ENCODE measurements at places on chromosomes 13 and 19.

DNA sequence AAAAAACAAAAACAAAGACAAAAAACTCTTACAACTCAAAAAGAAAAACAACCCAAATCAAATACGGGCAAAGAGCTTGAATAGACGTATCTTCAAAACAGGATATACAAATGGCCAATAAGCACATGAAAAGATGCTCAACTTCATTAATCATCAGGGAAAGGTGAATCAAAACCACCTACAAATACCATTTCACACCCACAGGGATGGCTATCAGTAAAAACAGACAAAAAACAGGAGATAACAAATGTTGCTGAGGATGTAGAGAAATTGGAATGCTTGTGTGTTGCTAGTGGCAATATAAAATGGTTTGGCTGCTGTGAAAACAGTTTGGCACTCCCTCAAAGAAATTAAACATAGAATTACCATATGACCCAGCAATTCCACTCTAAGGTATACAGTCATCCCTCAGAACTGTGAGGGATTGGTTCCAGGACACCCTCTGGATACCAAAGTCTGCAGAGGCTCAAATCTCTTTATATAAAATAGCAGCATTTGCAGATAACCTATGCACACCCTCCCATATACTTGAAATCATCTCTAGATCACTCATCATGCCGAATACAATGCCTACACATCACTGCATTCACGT is 29.7 kb downstream of the MLLT1 start:
- no peak for DNase-seq

- no peak for DNase-seq
Measured at GRCh38 chr19:18843960-18844359, 12.2 kb downstream of the UPF1 start.

- DNase-seq: no peak
Measured at GRCh38 chr13:34352958-34353357, 535.0 kb downstream of the RFC3 start.

DNA sequence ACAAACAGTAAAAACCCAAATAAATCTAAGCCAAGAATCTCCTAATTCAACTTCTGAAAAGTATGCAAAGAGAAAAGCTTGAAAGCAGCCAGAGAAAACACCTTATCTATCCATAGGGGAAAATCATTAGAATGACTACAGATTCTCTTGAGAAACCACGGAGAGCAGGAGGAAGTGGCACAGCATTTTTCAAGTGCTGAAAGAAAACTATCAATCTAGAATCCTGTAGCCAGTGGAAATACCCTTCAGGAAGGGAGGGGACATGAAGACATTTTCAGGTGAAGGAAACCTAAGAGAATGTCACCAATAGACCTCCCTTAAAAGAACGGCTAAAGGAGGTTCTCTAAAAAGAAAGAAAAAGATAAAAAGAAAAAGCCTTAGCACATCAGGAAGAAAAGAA is 66.2 kb upstream of the XPO4 start:
- no peak for DNase-seq

GRCh38 chr19:1064661-1065605 is 2.0 kb upstream of the ARHGAP45 start:
- DNase-seq: peak; percentile 76

DNA sequence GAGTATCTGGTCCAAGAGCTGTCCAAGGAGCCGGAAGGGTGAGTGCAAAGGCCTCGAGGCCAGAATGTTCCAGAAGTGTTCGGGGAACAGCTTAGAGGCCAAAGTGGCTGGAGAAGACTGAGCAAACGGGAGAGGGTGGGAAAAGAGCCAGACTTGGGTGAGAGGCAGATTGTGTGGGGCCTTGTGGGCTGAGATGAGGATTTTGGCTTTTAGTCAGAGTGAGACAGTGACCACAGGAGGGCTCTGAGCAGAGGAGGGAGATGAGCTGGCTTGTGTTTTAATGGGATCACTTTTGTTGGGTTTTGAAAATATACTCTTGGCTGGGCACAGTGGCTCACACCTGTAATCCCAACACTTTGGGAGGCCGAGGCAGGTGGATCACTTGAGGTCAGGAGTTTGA is 5.6 kb downstream of the NANOS2 start:
- no peak for DNase-seq

- no peak for DNase-seq
Measured at GRCh38 chr13:66974174-66974573, 256.0 kb downstream of the PCDH9 start.

- no peak for DNase-seq
Measured at GRCh38 chr13:39945226-39945625, 289.8 kb downstream of the COG6 start.

DNA sequence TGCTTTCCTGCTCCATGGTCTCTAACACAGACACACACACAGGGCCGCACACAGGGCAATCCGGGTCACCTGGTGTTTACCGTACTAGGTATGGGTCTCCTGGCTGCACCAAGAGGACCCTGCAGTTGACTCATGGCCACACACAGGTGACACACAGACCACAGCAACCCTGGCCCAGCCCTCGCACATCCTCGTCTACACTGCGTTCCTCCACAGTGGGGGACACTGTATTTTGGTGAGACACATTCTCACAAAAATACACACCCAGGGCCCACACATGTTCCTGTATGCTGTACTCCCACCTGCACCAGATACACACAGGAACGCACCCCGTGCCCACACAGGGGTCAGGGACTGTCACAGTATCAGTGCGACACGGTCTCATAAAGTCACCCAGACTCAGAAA is 12.8 kb downstream of the PDE4A start:
- no peak for DNase-seq

Data from CD4-positive, alpha-beta T cell treated with Interferon alpha-2 for 1 hour (primary cell).